Stimulated activated CD8-positive, alpha-beta memory T cell treated with anti-CD3 and anti-CD28 coated beads, Interleukin-15, amount 100 ng/mL, for 24 hours (primary cell): ENCODE measurements at places on chromosomes 11 and 22.

DNA sequence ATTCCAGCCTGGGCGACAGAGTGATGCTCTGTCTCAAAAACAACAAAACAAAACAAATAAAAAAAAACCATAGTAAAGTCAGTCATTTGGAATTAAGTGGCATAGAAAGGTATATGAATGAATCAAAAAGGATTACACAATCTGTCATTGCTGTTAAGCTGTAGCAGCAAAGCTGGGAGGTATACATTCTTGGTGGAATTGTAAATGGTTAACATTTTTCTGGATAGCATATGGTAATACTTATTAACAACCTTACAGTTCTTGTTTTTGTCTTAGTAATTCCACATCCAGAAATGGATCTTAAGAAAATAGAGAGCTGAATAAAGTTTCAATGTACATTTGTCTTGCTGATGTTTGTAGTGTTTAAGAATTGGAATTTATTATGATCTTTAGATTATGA lies 30.0 kb downstream of the DDX10 start:
- DNase-seq: no peak

DNA sequence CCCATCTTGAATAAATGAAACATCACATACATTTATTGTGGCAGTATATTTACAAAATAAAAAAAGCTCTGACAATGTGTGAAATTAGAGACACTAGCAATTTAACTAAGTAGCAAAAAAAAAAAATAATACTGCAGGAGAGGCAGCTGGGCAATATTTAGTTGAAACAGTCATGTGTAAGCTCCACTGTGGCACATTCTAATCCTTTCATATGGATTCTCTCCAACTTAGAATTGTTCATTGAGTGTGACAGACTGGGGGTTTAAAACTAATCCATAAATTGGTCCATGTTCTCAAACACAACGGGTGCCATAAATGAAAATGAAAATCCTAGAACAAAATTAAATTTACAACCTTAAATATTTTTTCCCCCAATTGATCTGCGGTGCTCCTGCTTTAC lies 302.1 kb downstream of the CADM1 start:
- DNase-seq: no peak

- no peak for DNase-seq
Observed at GRCh38 chr11:203056-203944, 3.9 kb downstream of the BET1L start.

- no peak for DNase-seq
Observed at GRCh38 chr22:22906907-22907550, 19.4 kb downstream of the IGLL5 start.

DNA sequence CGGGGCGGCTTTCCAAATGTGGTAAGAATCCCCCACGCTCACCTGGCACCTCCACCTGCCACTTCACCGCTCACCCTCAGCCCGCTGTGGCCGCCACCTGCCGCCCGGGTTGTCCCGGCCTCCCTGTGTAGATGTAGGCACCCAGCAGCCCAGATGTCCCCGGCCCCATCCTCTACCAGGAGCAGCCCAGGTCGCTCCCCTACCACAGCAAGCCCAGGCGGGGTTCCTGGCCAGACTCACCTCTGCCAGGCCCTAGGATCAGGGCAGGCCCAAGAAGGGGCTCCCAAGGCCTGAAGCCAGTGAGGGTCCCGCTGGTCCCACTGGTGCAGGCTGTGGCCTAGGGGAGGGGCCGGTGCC lies 27.4 kb downstream of the MOB2 start:
- DNase-seq: no peak

DNA sequence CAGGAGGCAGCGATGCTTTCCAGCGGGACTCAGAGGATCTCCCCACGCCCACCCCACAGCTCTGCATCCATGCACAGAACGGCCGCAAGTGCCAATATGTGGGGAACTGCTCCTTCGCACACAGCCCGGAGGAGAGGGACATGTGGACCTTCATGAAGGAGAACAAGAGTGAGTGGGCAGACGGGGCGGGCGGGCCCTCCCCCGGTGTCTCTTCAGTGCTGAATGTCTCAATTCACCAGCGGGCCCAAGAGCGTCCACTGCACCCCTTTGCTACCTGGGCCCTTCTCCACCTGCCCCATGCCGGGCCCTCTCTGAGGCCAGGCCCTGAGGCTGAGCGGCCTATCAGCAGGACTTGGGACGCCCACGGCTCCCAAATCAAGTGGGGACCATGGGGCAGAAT lies 25.8 kb upstream of the TEF start:
- no peak for DNase-seq

- no peak for DNase-seq
Observed at GRCh38 chr11:128662960-128663359, 30.9 kb upstream of the FLI1 start.

GRCh38 chr11:89136606-89137005 lies 41.1 kb upstream of the TYR start:
- no peak for DNase-seq

DNA sequence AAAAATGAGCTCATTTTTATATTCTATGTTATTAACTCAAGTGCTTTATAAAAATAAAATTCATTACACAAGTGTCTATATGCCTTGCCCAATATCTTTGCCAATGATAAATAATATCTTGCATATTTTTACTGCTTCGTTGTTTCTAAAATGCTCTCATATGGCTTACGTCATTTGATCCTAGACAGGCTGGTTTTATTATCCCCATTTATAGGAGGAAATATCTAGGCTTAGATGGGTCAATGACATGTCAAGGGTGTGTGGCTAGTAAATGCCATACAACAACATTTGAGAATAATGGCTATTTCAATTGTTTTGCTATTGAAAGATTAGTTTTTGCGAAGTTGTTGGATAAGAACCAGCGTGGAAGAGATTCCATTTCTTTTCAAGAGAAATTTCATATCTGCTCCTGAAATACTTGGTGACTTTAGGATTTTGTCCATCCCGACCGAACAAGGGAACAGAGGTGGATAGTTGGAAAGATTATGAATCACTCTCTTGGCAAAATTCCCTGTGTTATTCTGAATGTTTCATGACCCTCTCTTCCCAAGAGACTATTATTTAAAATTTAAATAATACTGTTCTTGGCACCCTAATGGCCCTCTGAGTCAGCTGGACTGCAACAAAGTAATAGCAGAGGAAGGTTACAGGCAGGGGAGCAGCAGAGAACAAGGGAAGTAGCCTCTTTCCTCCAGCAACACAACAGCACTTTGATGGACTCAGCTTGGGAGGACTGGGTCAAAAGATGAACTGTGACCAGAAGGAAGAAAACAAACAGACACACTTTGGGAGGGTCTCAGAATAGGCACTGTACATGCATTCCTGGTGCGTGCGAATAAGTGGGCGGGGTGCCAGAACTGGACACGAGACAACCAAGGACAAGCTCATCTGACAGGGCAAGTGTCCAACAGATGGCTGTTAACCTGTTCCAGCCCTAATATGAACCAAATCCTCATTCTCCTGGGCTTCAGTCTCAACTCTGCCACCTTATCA lies 94.5 kb downstream of the ME3 start:
- no peak for DNase-seq

DNA sequence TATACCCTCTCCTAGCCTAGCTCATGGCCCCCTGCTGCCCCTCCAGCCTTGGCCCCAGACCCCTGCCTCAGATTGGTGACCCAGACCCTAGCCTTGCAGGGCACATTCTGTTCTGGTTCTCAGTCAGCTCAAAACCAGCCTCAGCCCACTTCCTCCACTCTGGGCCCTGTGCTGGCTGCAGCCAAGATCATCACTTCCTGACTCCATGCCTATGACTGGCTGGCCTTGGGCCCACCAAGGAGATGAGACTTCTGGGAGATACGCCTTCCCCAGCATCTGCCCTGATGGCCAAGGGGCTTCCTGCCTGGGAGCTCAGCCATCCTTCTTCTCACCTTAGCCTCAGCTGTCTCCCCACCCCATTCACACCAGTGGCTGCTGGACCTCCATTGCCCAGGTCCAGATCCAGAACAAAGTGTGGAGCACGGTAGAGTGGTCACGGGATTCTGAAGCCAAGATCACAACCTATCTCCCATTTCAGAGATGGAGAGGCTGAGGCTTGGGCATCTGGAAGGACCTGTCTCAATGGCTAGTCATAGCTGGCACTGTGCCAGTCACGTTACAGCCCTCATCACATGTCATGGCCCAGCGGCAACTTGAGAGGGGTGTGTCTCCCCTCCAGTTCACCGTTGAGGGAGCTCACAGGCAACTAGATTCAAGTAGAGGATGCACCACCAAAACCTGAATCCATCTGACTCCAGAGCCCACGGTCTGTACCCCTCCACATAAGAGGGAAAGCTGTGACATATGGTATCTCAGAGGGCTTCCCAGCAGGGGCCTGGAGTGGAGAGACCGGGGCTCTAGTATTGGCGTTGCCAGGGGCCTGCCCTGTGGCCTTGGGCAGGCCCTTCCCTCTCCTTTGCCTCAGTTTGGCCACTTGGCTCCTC lies 43.0 kb upstream of the KLHL35 start:
- no peak for DNase-seq

DNA sequence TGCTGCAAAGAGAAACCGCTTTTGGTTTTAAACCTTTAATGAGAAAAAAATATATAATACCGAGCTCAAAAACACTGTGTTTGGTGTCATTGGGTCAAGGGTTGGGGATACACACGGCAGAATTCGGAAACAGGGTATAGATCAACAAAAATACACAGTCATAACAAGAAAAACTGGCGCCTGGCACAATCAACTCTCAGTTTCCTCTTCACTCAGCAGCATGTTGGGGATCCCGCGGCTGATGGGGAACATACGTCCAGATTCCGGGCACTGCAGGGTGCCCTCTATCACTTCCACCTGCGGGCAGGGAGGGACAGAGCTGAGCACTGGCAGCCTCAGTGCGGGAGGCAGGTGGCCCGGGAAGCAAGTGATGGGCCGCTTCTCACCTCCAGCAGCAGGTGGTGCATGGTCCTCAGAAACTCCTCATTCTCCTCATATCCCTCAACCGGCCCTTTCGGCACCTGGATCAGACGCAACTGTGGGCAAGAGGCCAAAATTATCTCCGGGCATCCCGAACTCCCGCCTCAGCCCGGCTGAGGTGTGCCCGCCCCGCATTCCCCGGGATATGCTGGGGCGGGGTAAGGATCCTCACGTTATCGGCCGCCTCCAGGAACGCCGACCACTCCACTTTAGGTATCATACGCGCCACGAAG lies 561 bp downstream of the TRMT112 start:
- DNase-seq: no peak

DNA sequence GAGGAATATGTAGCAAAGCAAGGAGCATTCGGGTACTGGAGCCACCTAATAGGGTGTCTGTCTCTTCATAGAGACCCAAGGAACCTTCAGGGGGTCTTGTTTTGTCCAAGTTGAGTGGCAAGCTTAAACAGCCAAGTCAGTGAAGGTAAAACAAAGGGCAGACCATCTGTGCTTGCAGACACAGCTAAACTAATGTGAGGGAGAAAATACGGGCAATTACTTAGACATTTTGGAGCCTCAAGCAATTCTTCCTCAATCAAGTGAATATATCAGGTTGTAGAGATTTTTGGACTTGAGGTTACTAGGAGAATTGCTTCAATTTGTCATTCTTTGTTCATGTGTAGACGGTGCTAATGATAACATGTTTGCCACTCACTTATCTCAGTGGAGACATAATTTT lies 148.2 kb upstream of the ARHGAP20 start:
- DNase-seq: no peak

DNA sequence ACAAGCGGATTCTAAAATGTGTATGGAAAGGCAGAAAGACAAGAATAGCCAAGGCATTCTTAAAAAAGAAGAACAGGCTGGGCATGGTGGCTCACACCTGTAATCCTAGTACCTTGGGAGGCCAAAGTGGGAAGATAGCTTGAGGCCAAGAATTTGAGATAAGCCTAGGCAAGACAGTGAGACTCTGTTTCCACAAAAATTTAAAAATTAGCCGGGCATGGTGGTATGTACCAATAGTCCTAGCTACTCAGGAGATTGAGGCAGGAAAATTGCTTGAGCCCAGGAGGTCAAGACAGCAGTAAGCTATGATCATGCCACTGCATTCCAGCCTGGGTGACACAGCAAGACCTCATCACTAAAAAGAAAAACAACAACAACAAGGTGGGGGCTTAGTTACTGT lies 46.0 kb upstream of the PPP2R1B start:
- DNase-seq: no peak

GRCh38 chr11:69576069-69576782 lies 64.7 kb upstream of the CCND1 start:
- no peak for DNase-seq

- no peak for DNase-seq
Observed at GRCh38 chr11:86167499-86168164, 76.9 kb upstream of the EED start.

DNA sequence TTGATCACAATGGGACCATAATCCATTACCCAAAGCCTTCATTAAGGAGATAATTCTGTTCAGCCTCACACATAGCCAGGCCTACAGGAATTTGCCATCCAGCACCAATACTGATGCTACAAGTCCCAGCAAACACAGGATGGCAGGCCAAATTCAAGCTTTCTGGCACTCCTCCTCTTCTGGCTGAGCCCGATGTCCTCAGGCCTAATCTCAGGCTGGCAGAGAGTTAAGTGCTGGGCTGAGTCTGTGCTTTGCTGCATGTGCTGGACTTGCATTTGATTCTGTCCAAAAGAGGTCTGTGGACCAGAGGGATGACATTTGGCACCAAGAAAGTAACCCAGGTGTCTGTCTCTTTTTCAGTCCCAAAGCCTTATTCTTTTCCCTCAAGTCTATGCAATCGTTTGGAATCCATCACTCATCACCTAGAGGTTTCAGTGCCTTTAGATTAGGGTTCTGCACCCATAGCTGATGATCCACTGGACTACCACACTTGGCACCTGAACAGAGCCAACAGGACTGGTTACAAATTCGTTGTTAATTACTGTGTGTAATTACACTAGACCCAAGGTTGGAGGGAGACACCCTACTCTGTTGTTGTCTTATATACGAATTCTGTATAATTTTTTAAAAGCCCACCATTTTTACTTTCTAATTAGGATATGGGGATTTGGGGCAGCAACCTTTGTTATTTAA lies 19.4 kb upstream of the LIN7C start:
- no peak for DNase-seq

GRCh38 chr11:36009473-36009872 lies 65.6 kb downstream of the LDLRAD3 start:
- DNase-seq: no peak

GRCh38 chr11:123260511-123261211 lies 65.6 kb upstream of the CLMP start:
- no peak for DNase-seq
